Right kidney (tissue), 9 donors: ENCODE measurements at places on chromosomes 16 and 17.
A peak's percentile ranks its signal among the peaks of the same experiment; 100 is the strongest.

DNA sequence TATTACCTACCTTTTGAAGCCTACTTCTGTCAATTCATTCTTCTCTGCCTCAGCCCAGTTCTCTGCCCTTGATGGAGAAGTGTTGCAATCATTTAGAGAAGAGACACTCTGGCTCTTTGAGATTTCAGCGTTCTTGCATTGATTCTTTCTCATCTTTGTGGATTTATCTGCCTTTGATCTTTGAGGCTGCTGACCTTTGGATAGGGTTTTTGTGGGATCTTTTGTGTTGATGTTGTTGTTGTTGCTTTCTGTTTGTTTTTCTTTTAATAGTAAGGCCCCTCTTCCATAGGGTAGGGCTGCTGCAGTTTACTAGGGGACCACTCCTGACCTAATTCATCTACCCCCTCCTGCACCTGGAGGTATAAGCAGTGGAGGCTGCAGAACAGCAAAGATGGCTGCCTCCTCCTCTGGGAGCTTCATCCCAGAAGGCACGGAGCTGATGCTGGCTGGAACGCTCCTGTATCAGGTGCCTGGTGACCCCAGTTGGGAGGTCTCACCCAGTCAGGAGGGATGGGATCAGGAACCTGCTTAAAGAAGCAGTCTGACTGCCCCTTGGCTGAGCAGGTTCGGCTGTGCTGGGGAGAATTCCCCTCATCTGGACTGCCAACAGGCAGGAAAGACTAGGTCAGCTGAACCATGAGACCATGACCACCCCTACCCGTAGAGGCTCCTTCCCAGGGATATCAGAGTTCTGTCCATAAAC, 28.0 kb downstream of the NFATC3 start:
- no peak for DNase-seq

DNA sequence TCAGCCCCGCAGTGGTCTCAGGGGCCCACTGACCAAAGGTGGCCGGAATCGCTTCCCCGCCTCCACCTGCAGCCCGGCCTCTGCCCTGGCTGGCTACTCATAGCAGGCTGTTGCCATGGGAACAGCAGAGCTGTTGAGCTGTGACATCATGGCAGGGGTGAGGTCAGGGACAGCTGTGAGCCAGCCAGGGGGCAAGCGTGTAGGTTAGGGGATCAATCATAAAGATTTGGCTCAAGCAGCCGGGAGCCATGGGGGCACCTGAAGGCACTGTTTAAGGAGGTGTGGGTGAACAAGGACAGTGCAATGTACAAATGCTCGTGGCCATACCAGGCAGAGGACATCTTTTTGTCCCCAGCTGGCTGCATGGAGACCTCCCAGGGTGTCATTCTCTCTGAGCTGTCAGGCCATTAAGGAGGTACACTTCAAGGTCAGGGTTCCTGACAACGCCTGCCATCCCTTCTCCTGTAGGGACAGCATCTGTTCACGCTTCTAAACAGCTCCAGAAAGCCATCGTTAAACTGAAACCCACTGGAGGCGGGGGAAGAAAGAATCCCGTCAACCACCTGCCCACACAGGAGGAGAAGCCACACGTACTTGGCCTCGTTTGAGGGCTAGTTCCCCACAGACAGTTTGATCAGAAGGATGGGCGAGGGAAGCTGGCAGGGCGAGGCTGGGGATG, at the start of gene CEP295NL:
Gene CEP295NL, minus strand, starts transcription at position 101 of the 679 bp plus-strand sequence. CDS start 1,373 bp downstream, outside the sequence.
- peak; percentile 69 for DNase-seq

DNA sequence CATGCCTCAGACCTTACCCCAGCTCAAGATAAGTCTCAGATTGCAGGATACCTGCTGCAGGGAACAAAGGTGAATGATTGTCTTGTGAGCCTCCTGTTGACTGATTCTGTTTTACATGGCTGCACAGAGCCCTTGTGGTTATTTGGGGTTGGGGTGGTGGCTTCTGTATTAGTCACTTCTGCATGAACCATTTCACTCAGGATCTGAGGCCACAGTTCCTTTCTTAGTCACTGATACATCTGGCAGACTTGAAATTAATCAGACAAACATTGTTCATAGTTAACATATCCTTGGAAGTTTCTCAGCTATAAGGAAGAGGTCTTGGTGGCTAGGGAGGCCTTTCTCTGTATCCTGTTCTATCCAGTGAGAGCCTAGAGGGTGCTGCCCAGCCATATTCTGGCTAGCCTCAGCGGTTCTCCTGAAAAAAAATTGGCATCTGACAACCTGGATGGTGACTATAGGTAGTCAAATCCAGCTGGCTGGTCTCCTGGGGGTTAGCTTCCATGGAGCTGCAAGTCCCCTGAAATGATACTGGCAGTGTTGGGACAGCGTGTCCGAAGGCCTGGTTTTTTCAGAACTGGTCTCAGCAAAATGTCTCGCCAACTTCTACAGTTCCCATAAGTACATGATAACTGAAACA, 8.4 kb upstream of the PLK1 start:
- no peak for DNase-seq

DNA sequence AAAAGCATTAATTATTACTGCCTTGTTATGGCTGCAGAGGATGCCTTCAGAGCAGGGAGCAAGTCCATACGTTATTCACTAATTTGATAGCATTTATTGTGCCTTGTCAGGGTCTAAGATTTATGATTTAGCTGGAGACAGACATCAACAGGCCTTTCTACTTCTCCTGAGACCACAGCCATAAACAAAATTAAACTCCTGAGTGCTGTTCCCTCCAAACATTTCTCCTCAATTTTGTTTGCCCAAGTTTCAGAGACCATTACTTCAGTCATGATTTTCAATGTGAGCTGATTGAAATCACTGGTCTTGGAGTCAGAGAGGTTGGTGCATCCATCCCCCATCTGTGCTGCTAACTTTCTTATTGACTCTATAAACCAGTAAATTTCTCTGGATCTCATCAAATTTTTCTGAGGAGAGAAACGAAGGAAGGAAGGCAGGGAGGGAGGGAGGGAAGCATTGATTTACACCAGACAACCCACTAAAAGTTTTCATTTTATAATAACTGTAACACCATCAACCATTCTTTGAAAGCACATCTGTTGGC, 423.6 kb upstream of the CDH11 start:
- no peak for DNase-seq

DNA sequence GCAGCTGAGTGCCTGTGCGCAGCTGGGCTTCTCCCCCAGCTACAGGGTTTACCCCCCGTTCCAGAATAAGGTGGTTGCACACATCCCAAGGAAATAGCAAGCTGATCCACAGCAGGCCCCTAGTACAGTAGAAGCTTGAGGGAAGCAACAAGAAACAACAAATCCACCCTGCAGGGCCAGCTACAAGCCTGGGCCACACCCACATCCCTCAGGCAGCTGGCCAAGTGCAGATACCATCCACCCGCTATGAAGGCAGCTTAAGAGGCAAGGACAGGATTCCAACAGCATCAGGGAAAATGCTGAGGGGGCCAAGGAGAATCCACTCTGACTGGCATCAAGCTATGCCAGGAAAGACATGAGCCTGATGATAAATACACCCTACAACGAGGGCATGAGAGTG, 66.9 kb upstream of the RCVRN start:
- no peak for DNase-seq

DNA sequence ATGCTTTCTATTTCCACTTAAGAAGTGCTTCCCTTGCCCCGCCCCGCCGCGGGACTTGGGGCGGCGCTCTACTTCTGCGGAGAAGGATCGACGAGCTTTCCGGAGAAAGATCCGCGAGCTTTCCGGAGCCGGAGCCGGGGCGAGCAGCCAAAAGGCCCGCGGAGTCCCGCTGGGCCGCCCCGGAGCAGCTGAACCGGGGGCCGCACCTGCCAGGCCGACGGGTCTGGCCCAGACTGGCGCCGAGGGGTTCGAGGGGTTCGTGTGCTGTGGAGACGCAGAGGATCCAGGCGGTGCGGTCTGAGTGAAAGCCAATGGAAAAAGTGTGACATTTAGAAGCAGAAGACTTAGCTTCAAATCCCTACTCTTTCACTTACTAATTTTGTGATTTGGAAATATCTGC, 50.8 kb downstream of the TBC1D26 start:
- DNase-seq: peak; percentile 54

- no peak for DNase-seq
These were observed 1.5 kb downstream of the SPOP start for GRCh38 chr17:49676276-49676868.

DNA sequence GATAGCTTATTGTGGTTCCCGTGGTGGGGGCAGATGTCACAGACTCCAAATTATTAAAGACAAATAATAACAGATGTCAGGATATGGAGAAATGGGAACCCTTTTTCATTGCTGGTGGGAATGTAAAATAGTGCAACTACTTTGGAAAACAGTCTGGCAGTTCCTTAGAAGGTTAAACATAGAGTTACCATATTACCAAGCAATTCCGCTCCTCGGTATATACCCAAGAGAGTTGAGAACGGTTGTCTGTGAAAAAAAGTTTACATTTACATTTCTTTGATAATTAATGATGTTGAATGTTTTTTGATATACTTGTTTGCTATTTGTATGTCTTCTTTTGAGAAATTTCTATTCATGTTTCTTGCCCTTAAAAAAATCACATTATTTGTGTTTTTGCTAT, 41.2 kb downstream of the OR1D5 start:
- no peak for DNase-seq

DNA sequence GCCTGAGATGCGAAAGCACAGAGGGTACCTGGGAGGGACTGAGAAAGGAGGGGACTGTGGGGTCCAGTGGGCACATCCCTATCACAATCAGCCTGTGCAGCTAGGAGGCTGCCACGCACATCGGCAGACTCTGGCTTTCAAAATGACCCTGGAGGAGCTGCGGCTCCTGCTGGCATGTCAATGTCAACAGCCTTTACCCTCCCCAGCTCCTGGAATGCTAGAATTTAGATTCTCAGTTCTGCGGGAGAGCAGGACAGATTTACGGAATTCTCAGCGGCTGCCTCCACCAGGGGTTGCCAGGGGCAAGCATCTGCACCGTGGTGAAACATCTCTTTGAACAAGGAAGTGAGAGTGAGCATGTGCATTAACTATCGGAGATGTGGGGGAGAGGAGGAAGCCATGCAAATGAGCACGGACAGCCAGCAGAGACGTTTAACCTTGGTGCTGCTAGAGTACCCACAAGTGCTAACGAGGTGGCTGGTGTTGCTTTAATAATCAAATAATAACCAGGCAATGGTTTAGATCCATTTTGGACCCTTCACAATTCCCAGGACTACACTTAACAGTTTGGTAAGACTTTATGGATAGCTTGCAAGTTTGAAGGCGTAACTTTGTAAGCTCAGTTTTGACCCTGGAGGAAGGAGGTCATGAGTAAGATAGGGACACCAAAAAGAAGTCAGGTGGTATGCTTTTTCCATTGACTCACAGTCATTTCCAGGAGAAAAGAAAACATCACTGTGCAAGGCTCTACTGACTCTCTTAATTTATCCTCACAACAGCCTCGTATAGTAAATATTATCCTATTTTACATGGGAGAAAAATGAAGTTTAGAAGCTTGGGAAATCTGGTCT, 54.1 kb downstream of the XYLT1 start:
- DNase-seq: peak; percentile 32

DNA sequence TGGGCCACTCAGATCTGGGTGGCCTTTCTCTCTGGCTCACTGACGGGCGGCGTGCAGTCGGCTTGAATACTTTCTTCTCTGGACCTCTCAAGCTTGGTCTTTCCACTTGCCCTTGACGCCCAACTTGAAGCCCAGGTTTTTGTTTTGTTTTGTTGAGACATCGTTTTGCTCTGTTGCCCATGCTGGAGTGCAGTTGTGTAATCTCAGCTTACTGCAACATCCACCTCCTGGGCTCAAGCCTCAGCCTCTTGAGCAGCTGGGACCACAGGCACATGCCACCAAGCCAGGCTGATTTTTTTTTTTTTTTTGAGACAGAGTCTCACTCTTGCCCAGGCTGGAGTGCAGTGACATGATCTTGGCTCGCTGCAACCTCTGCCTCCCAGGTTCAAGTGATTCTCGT, 22.7 kb upstream of the KIF19 start:
- DNase-seq: no peak

DNA sequence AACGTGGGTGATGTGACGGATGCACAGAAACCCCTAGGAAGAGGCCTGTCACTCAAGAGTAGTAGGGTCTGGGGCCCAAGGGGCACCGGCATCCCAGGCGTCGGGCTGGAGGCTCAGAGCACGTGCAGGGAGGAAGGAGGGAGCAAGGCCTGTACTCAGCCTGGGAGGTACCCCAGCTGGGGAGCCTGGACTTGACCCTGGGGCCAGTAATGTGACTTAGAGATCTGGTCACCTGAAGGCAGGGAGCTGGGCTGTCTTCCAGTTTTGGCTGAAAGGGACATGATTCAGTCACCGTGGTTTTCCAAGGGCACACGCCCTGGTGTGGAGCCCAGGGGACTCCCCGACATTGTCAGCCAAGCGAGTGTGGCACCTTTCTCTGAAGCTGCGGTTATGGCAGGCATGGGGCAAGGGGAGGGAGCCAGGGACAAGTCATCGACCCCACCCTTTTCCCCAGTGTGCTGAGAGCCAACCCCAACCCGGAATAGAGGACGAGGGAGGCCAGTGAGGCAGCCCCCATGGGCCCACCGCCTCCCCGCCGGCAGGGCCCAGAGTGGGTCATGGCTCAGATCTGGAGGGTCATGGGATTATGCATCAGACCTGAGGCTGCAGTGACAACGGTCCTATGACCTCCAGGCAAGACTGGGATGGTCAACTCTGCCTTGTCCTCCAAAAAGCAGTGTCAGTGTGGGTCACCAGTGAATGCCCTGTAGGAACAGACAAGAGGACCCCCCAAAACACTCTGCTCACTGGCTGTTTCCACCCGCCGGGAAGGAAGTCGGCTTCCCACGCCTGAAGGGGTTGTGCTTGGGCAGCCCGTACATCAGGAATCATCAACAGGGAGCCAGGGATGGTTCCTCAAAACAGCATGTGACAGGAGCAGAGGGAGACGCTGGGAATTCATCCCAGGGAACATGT, 41.9 kb downstream of the MEAK7 start:
- no peak for DNase-seq

DNA sequence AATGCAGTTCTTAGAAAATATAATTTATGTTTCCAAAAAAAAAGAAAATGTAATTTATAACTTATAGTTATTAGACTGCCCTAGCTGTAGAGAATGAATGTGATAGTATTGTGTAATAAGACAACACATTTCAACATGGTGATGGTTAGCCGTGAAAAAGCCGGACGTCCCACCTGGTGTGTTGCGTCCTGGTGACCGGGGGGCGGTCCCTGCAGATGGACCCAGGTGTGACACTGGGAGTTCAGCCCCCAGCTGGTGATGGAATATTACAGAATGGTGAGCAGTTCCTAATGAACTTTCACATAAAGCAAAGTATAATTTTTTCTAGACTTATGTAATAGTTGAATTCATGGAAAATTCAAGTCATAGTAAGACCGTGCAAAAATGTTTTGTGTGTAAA, 132.8 kb downstream of the LAT start:
- no peak for DNase-seq

GRCh38 chr17:82267575-82268379, 5.7 kb downstream of the CSNK1D start:
- no peak for DNase-seq
